ENCODE measurements at places on chromosomes 13 and 19.

GRCh38 chr13:93222976-93223375, 3.6 kb upstream of the GPC6 start:
- no peak for DNase-seq

DNA sequence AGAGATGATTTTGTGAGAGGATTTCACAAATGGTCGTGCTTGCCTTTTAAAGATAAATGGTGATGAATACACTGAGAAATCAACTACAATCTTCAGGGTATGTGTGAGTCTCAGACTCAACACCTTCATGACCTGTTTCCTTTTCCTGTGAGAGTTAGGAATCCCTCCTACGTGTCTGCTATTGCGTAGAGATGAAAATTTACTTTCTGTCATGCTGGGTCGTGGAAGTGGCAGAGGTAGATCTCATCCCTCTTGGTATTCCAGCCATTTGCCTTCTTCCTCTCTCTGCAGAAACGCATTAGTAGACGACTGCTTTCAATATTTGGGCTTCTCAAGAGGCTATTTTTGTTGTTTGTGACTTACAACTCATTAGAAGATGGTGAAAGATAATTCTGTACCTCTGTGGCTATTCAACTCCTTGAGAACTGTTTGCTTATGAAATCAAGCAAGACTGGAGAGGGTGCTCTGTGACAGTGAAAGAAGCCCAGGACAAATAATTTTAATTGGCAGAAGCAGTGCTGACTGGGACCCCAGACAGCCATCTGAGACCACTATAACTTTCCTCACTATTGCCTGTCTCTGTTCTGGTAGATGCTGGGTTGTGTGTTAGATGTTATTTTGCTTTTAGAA, 233.1 kb downstream of the LACC1 start:
- no peak for DNase-seq

GRCh38 chr13:98251708-98252107, 74.6 kb upstream of the RNF113B start:
- no peak for DNase-seq

DNA sequence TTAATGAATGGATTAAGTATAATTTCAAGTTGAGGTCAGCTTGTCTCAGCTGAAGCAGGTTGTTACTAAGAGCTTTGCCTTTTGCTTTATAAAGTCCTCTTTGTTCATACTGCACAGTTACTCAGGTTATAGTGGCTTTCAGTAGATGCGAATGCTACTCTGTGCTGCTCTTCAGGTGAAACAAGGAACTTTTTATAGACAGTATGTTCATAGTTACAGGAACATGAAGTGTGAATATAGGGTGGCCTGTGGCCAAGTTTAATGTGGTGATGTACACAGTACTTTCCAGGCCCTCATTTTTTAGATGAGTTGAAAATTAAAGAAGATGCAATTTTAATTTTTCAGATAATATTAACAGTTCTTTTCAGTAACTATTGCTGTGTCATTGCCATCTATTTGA, 20.8 kb downstream of the SUGT1 start:
- DNase-seq: no peak

DNA sequence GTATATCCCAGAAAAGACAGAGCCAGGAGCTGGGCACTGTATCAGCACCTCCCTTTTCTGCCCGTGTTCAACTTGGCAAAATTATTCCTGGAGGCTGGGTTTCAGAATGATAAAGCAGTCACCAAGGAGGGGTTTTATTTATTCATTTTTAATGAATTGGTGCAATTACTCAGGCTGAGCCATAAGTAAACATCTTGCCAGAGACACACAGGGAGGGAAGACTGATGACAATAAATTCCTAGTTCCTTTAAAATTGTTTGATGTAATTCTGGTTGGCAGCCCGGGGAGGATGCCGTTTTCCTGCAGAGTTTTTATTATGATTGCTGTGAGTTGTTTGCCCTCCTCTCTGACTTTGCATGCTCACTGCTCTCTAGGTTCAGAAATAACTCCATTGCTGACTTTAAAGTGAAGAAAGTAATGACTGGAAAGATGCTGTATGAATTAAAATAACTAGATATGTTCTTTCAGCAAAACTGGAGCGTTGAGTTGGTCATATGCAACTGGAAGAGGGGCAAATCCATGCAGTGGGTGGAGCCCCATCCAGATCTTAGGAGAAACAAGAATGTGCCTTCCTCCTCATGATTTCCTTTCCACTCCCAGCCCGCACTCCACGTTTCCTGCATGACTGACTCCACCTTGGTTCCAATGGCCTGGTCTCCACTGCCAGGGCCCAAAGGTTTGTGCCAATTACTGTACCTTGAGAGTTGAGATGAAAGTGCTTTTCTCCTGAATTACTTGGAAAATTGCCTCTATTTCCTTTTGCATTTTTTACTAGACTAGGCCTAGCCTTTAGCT, 182.1 kb downstream of the RFC3 start:
- no peak for DNase-seq

DNA sequence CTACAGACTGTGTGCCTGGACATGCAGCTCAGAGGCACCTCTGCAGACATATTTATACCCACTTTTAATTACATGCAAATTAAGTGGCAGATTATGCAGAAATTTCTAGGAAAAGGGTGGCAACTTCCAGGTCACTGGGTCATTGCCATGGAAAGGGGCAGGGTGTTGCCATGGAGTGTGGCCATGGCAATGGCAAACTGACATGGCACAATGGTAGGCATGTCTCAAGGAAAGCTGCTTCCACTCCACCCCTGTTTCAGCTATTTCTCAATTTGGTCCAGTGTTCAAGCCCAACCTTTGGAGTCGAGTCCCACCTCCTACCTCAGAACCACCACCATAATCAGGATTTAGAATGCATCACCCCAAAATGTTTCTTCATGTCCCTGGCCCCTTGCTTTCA, 170.7 kb upstream of the TSHZ3 start:
- DNase-seq: no peak

GRCh38 chr13:114079601-114080536, 52.6 kb downstream of the RASA3 start:
- DNase-seq: no peak

GRCh38 chr19:45446295-45446694, 21.5 kb upstream of the FOSB start:
- peak; percentile 34 for DNase-seq

DNA sequence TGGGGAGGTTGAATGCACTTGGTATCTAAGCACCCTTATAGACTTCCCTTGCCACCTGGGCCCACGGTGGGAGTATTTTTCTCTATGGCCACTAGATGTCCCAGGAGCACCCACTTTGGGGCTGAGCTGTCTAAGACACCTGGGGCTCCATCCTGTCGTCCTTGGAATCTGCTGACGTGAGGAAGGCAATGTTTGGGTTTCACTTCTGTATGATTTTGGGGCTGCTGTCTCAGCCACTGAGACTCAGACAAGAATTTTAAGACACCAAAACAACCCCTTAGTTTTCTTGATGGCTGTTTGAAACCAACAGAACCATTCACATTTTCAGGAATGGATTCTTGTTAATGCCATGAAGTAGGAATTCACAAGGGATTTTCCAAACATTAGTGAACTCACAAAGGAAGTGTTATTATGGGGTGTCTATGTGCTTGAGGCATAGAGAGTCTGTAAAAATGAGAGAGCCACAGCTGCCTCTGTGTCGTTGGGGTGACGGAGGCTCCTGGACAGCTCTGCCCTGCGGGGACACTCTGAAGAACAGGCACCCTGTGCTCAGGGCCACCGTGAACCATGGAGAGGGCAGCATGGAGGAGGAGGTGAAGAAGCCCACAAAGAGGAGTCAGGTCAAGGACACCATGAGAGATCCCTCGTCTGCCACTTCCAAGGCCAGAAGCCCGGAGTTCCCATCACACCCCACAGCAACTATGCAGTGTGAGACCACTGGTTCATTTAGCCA, 106.8 kb upstream of the SPATA13 start:
- DNase-seq: peak; percentile 79

GRCh38 chr13:27869436-27870095, 50.2 kb upstream of the PDX1 start:
- DNase-seq: no peak

DNA sequence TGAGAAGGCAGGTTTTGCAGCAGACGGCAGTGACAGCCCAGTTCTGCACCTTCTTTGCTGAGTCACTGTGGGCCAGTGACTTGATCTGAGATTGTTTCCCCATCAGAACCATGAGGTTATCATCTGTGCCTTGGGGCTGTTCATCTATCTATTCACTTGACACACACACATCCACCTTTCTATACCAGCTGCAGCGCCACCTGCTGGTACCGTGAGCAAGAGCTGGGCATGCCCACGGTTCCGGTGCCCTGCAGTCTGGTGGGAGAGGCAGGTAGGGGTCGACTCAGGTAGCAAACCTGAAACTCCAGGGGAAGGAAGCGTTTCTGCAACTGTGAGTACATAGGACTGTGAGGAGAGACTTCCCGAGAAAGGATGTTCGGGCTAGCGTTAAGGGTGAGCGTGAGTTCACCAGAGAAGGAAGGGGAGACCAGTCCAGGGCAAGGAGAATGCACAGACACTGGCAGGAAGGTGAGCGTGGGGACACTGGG, 7.5 kb upstream of the LIN7B start:
- DNase-seq: peak; percentile 60

DNA sequence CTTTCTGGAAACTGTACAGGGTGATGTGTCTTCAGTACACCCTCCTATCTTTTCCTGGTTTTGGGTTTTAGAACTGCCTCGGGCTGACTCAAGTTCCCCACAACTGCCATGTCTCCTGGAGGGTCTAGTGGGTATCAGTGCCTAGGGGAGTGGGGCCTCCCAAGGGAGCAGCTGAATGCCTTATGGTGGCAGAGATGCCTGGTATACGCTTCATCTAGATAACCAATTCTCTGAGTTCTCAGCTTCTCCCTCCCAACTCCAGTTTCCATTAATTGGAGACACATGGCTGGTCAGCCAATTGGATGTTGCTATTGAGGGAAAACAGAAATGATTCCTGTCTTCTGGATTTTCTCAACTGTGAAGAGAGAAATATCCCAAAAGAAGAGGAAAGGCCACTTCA, 12.8 kb downstream of the ZNF439 start:
- DNase-seq: no peak

DNA sequence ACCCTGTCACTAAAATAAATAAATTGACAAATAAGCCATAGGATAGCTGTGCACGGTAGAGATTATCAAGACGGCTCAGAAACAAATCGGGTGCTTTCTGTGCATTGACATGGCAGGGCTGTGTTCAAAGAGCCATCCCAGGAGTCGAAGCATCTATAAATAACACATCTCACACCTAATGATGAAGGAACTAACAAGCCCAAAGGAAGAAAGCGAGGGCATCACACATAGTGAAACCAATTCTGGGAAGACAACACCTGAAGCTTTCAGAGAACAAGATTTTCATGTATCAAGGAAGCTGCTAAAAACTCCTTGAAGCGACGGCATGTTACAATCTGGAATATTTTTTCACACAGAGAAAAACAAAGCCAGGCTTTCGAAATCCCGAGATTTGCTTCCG, 36.1 kb downstream of the KLF2 start:
- DNase-seq: peak; percentile 5

DNA sequence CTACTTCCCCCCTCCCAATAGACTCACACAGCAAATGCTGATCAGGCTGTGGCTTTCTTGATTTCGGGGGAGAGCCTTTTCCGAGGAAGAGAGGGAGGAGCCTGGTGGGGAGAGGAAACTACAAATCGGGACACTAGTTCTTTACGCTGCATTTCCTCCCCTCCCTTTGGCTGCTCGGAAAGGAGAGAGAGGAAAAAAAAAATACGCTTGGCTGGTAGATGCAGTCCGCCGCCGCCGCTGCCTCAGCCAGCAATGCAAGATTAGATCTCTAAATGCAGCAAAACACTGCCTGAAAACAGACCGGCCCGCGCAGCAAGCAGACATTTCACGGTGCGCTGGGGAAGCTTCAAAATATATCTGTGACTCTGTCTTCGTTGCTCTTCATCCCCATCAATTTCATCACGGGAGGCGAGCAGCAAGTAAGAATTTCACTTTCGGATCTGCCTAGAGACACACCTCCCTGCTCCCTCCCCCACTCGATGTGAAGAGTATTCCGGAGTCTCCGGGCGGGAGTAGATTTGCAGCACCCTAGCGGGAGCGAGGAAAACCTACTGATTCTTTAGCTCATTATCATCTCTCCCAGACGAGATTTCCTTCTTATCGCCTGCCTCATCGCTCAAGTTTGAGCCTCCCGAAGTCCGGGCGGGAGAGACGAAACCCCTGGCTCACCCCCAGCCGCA, at the start of gene PCDH17:
PCDH17 (plus strand) TSS at position 149 of the 680 bp plus-strand sequence. CDS start 803 bp downstream, outside the sequence.
- DNase-seq: no peak

DNA sequence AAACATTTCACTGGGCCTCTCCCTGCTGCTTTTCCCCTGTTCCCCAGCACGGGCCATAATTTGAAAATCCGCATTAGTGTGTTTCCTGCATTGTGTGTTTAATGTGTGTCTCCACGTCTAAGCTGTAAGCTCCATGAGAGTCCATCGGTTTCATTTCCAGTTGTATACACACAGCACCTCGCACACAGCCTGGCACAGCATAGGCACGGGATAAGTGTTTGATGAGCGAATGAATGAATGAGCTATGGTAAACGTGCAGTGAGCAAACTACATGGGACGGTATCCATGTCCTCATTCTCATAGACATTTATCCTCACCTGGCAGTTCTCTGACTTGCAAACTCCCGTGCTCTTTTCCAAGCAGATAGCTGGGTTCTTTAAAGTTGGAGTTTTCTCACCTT, 106.1 kb downstream of the RAB20 start:
- no peak for DNase-seq

DNA sequence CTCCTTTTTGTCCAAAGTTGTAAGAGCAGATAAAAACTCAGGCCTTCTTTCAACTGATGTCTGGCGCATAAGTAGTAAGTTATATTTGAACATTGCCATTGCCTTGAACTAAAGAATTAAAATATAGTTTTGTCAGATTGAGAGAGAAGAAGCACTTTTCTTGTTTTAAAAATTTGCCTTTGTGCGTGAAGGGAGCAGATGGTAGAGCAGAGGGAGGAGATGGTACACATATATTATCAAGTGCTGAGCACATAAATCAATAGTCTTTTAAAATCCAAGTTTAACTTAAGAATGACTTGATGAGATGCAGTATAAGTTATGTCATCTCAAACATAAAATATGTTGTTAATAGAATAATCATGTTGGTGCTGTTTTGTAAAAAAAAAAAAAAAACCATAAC, 504.6 kb upstream of the KLHL1 start:
- DNase-seq: no peak

DNA sequence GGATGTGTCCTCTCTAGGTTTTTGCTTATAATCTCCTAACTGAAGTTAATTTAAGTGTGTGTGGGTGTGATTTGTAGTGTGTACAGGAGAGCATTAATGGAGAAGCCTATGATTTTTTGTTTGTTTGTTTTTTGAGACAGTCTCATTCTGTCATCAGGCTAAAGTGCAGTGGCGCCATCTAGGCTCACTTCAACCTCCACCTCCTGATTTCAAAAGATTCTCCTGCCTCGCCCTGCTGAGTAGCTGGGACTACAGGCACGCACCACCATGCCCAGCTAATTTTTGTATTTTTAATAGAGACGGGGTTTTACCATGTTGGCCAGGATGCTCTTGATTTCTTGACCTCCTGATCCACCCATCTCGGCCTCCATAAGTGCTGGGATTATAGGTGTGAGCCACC, 20.6 kb downstream of the ZNF701 start:
- no peak for DNase-seq

DNA sequence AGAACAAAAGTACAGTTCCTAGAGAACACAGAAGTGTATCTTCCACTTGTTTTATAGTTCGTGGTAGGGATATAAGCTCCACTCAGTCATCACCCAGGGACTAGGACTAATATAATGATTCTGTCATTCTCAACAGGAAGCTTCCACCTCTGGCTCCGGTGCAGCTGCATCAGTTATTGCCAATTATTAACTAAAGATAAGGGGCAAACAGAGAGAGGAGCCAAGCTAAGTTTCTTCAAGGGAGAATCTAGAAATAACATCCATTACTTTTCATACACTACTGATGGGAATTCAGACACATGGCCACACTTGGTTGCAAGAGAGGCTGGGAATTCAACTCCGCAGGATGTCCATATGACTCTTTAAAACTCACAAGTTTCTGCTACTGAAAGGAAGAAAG, 917.9 kb downstream of the OLFM4 start:
- no peak for DNase-seq
